Fibroblast of skin of abdomen (primary cell): ENCODE measurements at places on chromosomes 1 and 21.
A peak's percentile ranks its signal among the peaks of the same experiment; 100 is the strongest.

- DNase-seq = peak; percentile 39
Observed at GRCh38 chr1:20981915-20982314, 194.8 kb downstream of the EIF4G3 start.

GRCh38 chr1:98399218-98399617 lies 262.3 kb upstream of the SNX7 start:
- peak; percentile 55 for DNase-seq

GRCh38 chr1:178603926-178604325 lies 91.0 kb downstream of the TEX35 start:
- no peak for DNase-seq

DNA sequence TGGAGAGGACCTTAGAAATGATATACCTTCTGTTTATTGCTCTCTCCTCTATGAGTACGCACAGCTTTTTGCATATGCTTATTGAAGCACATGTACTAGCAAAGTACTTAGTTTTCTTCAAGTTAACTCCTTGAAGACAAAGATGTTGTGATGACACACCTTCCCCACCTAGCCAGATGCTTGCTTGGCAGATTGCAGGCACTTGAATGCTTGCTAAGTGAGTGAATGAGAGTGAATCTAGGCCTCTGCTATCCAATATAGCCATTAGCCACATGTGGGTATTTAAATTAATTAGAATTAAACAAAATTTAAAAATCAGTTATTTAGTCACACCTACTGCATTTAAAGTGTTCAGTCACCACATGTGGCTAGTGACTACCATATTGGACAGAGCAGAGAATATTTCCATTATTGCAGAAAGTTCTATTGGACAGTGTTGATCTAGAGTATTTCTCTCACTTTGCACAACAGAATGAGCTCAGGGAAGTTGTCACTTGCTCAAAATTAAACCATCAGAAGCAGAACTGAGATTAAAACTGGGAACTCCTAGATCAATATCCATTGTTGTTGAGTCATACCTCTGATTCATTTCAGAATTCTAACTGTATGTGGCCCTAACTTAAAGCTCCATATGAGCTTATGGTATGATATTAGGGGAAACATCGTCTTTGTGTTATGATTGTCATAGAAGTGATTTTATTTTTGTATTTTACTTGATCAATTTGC lies 8.6 kb upstream of the EEIG2 start:
- no peak for DNase-seq

GRCh38 chr1:210940081-210940617 lies 193.8 kb downstream of the KCNH1 start:
- DNase-seq = no peak

- no peak for DNase-seq
Observed at GRCh38 chr1:245583575-245584330, 429.0 kb downstream of the KIF26B start.

GRCh38 chr1:18820791-18821641 lies 38.4 kb downstream of the TAS1R2 start:
- DNase-seq = peak; percentile 55

DNA sequence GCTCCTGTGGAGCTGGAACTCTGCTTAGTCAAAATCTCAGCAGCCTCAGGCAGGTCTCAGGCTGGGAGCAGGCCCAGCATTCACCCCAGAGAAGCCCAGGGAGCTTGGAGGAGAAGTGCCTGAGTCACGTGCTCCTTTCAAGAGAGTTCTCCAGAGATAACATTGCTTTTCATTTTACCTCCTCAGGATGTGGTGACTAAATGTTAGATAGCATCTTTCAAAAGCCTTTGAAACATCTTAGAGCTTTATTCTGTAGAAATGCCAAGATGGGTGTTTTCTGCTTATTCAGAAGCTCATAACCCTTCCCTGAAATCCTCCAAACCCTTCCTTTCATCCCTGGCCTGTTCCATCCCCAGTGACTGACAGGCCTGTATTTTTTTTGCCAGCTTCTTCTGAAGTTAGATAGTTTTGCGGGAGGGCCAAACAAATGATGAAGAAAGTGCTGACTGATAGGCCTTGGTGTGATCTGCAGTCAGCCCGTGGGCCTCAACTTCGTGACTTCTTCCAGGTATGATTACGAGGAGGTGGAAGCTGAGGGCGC lies 58.0 kb downstream of the PGM1 start:
- no peak for DNase-seq

DNA sequence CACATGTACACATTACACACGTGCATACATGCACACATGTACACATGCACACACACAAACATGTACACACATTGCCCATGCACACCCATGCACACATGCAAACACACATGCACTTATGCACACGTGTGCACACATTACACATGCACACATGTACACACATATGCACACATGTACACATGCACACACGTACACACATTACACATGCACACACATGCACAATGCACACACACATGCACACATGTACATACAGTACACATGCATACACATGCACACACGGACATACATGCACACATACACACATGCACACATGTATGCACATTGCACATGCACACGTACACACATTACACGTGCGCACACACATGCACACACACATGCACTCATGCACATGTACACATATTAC lies 95.3 kb upstream of the TTC34 start:
- no peak for DNase-seq

DNA sequence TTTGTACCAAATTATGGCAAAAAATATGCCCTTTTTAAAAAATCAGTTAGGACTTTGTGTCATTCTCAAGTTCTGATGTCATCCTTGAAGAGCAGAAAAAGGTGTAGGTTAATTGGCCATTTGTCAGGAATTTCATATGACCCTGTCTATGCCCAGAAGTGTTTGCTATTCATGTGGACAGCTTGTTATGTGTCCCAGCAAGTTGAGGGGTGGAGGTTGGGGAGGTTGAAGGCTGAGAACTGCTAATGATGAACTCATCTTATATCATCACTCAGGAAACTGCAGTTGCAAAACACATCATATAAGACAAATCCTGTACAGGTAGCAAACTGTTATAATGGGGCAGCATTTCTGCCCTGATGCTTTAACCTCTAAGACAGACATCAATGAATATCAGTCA lies 106.5 kb downstream of the PHTF1 start:
- DNase-seq = no peak

DNA sequence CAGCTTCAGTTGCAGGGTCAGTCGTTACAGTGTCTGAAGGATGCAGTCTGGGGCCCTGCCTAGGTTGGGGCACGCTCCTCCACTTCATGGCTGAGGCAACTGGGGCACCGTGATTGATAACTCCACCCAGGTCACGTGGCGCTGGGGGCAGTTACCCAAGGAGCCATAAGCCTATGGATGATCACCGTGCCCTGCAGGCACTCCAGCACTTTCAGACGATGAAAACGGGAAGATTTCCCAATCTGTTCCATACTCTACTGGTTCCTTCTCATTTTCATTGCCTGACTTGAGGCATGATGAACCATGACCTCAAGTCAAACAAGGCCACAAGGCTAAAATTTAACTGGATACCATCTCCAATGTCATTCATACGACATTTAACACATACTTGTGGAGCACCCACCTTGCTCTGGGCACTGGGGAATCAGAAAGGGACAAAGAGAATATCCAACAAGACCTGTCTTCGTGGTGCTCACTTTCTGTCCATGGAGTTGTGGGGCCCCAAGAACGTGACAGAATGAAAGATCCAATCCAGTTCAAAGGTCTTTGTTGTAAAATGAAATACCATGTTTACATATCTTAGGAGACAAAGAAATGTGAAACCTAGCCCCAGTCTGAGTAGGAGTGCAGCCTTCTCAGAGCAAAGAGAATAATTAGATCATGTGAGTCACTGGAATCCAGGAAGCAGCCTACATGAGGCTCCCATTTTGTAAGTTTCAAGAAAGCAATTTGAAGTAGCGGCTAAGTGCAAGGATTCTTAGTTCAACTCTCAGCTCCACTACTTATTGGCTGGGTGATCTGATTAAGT lies 39.4 kb upstream of the SPOCD1 start:
- DNase-seq = peak; percentile 44

- no peak for DNase-seq
Observed at GRCh38 chr1:185804608-185805007, 70.4 kb downstream of the HMCN1 start.

DNA sequence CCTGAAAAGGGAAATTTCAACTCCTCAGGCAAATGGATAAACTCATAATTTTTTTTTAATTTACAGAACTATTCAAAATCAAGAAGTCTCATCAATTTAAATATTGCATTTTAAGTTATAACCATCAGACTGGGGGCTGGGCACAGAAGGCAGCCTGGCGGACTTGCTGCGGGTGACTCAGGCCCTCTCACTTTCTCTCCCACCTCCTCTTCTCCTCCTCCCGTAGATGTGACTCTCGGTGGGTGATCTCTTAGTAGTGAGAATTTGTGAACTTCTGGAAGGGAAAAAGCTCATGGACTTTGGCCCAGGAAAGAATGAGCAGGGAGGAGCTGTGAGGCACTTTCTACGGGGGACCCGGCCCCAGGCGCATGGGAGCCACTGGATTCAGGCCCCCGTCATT lies 32.9 kb downstream of the CLIC6 start:
- no peak for DNase-seq

GRCh38 chr1:79660129-79660528 lies 653.6 kb upstream of the ADGRL4 start:
- no peak for DNase-seq
